HuH-7 (cell line): ENCODE measurements at places on chromosomes 4 and X.

DNA sequence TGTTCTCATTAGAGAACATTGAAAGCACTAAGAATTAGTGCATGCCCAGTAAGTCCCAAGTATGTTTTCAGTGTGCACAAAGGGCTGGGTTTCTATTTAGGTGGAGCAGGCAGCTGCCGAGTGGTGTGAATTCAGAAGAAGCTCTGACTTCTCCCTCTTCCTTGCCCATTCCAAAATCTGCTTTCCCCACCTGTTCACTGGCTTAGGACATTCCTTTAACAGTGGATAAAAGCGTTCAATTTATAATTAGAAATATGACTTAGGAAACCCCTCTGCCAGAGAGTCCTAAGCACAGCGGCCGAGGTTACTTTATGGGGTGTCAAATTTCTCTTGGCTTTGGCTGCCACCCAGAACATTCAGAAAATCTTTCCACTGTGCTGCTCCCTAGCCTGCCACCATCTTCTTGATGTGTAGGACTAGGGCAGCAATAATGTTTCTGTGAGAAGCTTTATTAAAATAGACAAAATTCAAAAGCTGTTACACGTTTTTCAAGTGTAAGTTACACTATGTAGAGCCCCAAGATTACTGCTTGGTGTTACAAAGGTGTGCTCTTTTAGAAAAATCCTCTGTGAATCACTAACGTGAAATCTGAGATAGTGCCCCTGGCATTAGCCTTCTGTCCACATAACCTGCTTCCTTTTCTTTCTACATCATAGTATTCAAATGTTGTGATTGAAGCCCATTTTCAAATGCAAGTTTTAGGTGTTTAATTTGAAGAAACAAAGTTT, 191.6 kb upstream of the ANKRD50 start:
- DNase-seq = no peak

DNA sequence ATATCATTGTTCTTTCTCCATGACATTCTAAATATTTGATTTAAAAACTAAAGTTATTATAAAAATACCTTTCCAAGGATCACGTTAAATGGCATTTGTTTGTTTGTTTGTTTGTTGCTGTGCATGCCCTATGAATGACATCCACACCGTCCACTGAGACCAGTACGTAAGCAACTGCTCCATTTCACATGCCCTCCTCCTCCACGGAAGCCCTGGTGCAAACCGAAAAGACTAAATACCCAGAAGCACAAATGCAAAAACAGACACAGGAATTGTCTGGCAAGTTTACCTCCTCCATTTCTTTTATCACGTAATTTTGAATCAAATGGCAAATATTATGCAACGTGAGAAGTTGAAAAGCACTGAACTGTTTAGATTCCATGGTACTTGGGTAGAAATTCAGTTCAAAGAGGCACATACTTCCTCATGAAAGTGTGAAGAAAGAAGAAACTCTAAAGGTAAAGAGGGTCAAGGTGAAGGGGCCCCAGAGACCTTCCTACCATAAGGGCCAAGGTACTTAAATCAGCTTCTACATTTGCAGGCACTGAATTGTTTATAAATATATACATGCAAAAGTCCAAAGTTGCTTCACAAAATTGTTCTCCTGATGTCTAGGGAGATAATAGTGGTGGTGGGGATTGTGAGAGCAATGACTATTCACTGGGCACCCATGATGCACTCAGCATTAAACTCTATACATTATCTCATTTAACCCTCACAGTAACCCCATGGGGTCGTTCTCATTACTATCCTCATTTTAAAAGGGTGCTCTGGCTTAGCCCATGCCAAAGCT, 23.4 kb downstream of the IRF2 start:
- no peak for DNase-seq

DNA sequence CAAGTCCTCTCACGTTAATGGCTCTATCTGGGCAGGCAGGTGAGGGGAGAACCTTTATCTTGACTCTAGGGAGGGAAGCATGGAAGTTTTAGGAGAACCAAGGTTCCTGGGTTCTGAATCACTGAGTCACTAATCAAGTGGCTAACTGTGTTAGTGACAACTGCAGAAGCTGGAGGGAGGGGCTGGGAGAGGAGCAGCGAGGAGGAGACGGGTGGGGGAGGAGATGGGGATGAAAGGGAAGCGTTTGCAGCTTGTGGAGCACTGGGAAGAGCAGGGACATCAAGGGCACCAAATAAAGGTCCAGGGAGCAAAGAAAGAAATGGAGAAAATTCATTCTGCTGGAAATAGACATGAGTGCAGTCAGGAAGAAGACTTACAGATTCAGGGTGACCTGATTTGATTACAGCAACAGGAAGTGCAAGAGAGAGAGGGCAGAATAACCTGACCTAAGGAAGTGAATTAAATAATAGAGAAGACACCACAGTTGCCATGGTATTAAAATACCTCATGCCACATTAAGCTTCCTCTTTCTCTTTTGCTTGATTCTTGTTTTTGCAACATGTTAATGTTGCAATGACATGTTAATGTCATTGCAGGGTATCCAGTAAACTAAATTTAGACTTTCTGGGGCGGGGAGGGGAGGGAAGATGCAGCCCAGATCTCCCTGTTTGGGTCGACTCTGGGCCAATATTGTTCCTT, 4.5 kb upstream of the SETD7 start:
- DNase-seq = no peak

DNA sequence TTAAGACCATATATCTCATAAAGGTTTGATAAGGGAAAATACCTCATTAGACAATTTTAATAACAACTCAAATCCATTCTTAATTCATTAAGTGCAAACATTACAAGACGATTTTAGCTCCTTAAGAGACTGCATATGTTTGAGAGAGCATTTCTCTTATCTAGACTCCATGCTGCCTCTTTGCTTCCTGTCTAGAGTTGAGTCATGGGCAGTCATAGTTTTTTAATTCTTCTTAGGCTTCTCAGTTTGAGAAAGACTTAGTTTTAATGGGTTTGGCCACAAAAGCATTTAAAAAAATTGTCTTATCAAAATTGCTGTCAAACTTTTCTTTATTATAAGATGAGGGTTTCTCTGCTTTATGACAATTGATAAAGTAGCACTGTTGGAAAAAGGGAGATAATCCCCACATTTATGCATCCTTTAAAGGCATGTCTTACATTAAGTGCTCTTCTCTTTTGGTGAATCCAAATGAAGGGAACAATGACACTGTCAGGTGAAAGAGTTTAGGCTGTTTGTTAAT, 713.4 kb downstream of the PCDH18 start:
- no peak for DNase-seq

DNA sequence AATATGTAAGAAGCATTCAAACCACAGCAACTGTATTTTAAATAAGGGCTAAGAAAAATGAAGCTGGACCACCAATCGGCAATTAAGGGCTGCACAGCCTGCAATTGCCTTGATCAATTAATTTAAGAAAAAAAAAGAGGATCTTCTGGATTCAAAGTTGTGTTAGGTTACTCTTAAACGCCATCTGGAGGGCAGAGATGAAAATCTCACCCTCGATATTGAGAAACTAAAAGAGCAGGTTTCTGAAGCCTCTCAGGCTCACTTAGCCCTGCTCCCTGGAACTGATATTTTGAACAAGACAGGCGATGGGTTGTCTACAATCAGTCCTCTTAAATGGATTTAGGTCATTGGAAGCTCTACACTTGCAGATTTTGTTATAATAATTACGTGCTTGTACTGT, 579.4 kb downstream of the GRXCR1 start:
- no peak for DNase-seq

DNA sequence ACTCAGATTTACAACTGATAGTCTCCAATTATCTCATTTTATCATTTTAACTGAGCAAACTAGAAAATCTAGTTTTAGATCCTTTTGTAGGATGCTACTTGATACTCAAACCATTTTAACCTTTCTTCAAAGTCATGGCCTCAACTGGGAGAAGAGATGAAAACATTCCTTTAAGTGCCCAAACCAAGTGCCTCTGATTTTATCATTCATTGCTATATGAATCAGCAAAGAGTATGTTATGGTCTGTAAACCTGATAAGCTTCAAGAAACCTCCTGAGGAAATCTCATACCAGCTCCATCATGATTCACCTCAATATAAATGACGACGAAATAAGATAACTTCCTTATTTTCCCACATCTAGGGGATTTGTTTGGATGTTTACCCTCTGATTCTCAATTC, 119.9 kb downstream of the FAM13A start:
- no peak for DNase-seq

- DNase-seq = no peak
Measured at GRCh38 chrX:63281465-63281864, 69.7 kb downstream of the SPIN4 start.

DNA sequence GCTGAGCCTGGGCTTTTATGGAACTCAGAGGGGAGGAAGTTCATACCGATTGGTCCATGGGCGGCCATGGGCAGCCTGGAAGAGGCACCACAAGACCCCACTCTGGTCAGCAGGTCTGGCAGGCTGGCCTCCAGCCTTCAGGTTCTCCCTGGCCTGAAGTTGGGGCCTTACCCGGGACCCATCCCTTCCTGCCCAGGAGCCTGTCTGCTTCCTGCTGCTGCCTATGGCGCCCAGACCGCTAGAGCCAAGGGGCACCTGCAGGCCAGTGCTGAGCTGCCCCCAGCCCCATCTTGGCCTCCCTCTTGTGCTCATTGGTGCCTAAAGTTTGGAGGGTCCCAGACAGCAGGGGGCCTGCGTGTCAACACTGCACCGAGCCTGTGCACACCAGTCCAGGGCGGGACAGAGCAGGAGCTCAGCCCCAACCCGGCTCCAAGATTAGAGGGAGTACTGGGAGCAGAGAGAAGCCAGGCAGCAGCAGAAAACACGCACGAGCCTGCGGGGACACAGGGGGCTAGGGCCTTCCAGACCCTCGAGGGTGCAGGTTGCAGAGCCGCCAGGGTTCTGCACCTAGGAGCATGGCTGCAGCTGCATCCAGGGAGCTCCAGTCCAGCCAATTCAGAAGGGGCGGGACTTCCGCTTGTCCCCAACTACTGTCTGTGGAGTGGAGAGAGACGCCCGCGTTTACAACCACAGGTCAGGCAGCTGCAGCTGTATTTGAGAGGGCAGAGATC, 30.7 kb upstream of the ZNF280C start:
- DNase-seq = peak; percentile 32

- no peak for DNase-seq
Measured at GRCh38 chrX:153633607-153634180, 13.3 kb upstream of the DUSP9 start.

DNA sequence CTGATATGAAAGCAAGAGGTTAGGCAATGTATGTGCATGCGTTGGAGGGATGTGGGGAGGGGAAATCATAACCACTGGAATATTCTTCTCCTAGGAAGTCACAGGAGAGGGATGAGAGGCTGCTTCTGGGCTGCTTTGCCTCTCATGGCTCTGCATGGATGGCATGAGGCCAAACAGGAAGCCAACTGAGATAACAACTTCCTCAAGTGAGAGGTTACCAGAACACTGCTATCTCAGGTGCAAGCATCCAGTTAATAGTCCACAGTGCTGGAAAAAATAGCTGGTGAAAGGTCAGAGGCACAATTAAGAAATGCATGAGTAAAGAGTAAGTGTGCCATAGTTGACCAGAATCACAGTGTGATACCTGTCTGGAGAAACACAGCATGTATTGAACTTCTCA, 113.3 kb downstream of the ELOVL6 start:
- peak; percentile 13 for DNase-seq

DNA sequence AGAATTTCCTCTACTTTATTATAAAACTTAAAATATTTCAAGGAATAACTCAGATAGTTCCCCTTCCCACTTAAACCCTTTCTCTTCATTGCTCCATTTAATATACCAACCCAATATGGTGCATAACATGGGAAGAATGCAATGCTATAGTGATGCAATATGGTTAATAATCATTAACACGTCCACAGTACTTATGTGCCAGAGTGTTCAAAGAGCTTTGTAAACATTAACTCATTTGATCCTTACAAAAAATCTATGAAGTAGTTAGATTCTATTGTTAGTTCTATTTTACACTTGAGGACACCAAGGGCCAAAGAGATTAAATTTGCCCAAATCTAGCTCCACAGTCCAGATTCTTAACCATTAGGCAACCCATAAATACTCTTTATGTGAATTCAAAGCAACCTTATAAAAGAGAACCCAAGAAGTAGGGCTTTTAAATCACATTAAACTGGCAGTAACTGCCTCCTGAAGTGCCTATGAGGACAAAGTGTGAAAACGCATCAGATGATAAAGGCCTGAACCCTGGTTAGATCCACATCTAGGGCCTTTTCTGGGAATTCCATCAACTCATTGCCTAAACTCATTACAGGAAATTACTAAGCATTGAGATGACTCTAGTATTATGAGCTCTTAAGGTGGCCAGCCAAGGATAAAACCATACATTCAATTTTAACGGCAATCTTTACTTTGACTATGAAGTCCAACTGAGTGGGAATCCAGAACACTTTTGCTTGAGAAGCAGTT, 94.3 kb downstream of the AREG start:
- no peak for DNase-seq

DNA sequence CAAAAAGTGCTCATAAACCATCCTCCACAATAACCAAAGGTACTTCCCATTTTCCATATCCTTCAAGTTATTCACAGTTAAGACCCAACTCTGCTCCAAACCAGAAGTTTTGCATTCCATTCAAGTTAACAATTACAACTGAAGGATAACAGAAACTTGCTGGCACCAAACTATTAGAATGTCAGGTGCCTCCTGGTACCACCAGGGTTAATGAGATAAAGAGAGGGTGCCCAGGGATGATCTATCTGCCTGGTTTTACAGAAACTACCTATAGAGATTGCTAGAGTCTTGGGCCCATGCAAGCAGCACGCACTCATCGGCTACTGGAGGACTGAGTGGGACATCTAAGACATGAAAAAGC, 114.6 kb downstream of the RBM47 start:
- DNase-seq = no peak

DNA sequence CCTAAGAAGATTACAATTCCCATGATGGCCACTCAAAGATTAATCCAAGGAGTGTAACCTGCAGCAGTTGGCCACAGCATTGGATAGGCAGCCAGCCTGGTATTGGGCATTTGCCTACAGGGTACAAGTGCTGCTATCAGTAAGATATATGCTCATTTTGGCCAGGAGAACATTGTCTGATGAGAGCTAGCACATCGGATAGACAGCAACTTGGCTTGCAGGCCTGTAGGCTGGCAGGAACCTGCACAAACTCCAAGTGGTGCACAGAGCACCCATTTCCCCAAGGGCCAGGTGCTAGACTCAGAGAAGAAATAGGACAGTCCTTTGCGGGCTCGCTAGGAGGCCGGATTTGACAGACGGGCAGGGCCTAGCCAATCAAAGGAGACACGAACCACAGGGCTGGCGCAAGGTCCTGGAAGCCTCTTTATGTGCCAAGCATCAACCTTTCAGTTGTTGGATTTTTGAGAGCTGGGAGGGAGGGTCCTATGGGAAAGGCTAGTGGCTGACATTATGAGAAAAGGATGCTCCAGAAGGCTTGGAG, 11.7 kb upstream of the AP1AR start:
- DNase-seq = no peak

GRCh38 chr4:7158081-7158750, 34.1 kb upstream of the SORCS2 start:
- DNase-seq = no peak

DNA sequence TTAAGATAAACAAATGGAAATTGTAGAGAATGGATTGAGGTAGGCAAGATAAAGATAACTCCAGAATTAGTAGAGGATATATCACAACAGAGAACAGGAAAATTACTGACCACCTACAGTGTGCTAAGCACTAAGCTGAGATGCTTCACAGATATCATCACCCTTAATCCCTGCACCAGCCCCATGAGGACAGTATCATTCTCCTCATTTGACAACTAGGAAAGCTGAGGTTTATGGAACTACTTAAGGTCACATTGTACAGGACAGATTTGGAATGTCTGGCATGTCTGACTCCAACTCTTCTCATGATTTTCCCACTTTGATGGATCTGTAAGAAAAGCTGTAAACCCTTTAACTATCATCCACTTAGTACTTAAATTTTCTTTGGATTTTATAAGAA, 95.5 kb downstream of the CASK start:
- DNase-seq = no peak
